ENCODE measurements at places on chromosomes 13 and 19.

GRCh38 chr19:46221981-46222610, 7.4 kb upstream of the IGFL1 start:
- H3K27ac ChIP-seq: no peak overlapping the region
- no peak for DNase-seq
- H3K4me1 ChIP-seq: no peaks in the 10 kb centered on the region
- H3K4me3 ChIP-seq: no peak overlapping the region
- H3K36me3 ChIP-seq: no peaks in the 10 kb centered on the region

DNA sequence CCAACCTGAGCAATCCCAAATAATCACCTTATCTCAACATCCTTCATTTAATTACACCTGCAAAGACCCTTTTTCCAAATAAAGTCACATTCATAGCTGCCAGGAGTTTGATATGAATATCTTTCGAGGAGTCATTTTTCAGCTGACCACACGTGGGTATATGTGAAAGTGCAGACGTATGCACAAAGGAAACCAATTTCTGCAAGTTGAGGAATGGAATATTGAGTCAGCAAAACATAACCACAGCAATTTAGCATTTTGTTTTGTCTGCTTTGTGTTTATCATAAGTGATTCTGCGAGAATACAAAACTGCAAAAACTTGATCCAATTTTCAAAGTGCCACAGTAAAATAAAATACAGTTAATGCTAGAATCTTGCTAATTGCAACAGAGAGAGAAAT, 295.9 kb downstream of the SUCLA2 start:
- H3K4me3 ChIP-seq: no peak overlapping the region
- peaks cover 2% of the 10 kb centered on the region for H3K27me3 ChIP-seq
- DNase-seq: no peak
- H3K27ac ChIP-seq: no peak overlapping the region
- no peaks in the 10 kb centered on the region for H3K4me1 ChIP-seq

GRCh38 chr19:36081894-36082293, 27.2 kb downstream of the WDR62 start:
- no peak for DNase-seq
- no peak overlapping the region for H3K27ac ChIP-seq
- H3K36me3 ChIP-seq: no peaks in the 10 kb centered on the region
- no peaks in the 10 kb centered on the region for H3K4me1 ChIP-seq
- H3K4me3 ChIP-seq: no peak overlapping the region

DNA sequence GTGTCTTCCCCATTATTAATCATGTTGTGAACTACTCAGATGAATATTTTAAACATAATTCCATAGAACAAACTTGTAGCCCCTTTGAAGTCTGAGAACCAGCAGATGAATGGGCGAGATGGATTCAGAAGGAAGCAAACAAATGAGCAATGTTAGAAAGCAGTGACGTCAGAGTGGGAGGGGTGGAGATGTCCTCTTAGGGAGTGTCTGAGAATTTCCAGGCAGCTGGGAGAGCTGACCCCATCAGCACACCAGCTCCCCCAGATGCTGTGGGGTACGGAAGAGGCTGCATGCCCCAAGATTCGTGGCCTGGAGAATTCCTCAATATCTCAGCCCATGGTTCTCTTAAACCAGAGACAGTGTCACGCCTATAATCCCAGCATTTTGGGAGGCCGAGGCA, 68.6 kb downstream of the DPF1 start:
- no peaks in the 10 kb centered on the region for H3K27me3 ChIP-seq
- peaks cover 27% of the 10 kb centered on the region for H3K36me3 ChIP-seq

- H3K27me3 ChIP-seq: no peaks in the 10 kb centered on the region
- peak overlapping the region; percentile 0 for H3K27ac ChIP-seq
- no peak for DNase-seq
- peaks cover 22% of the 10 kb centered on the region for H3K4me1 ChIP-seq
- peaks cover 27% of the 10 kb centered on the region for H3K36me3 ChIP-seq
- H3K4me3 ChIP-seq: no peak overlapping the region
Measured at GRCh38 chr19:42143341-42144234, 11.3 kb upstream of the POU2F2 start.

- no peaks in the 10 kb centered on the region for H3K36me3 ChIP-seq
- H3K4me1 ChIP-seq: no peaks in the 10 kb centered on the region
- no peak overlapping the region for H3K27ac ChIP-seq
- peaks cover 10% of the 10 kb centered on the region for H3K27me3 ChIP-seq
- DNase-seq: no peak
Measured at GRCh38 chr13:52884429-52885010, 36.1 kb upstream of the PCDH8 start.

GRCh38 chr19:11166281-11167142, 10.9 kb upstream of the SPC24 start:
- H3K27me3 ChIP-seq: peaks cover 13% of the 10 kb centered on the region
- H3K27ac ChIP-seq: no peak overlapping the region
- no peaks in the 10 kb centered on the region for H3K36me3 ChIP-seq
- H3K4me1 ChIP-seq: no peaks in the 10 kb centered on the region

- no peak for DNase-seq
- H3K27ac ChIP-seq: no peak overlapping the region
- H3K4me3 ChIP-seq: no peak overlapping the region
- H3K4me1 ChIP-seq: no peaks in the 10 kb centered on the region
Measured at GRCh38 chr13:34826432-34826831, 115.6 kb upstream of the NBEA start.

GRCh38 chr13:19940106-19940505, 18.4 kb upstream of the ZMYM2 start:
- H3K27ac ChIP-seq: no peak overlapping the region
- H3K36me3 ChIP-seq: no peaks in the 10 kb centered on the region
- no peak for DNase-seq
- no peaks in the 10 kb centered on the region for H3K4me1 ChIP-seq
- no peak overlapping the region for H3K4me3 ChIP-seq

DNA sequence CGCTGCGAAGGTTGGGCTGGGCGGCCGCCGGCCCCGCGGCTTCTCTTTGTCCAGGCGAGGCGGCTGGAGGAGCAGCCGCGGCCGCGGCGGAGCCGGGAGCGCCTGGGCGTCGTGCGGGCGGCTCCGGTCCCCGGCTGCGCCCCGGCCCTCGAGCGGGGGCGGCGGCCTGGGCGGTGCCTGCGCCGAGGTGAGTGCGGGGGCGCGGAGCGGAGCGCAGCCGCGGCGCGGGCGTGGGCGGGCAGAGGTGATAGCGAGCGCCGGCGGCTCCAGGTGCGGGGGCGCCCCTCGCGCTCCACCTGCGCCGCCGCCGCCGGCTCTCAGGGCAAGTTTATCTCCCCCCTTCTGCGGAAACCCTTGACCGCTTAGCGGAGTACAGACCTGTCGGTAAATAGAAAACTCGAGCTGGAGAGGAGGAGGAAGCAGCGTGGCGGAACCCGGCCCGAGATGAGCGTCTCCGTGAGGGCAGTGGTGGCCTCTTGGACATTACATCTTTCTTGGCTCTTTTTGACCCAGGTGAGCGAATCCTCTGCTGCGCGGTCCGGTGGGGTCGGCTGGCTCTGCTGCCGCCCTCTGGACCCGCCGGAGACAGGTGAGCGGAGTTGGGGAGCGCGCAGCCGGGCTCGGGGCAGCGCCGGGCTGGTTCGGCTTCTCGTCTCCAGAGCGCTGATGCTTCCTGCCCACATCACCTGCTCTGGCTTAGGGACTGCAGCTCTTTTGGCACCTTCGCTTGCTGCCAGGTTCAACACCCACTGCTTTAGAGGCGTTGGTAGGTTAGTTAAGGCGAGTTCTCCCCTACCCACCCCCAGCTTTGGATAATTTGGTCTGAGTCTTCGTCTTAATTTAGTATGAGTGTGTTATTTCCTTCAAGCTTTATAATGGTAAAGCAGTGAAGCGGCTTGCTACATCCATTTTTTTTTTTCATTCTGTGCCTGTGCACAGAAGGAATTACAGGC, at the start of gene MTUS2:
Gene MTUS2 (plus strand): TSS at position 241 of the 953 bp plus-strand sequence.
- H3K4me1 ChIP-seq: peaks cover 2% of the 10 kb centered on the region
- no peak for DNase-seq

All from memory B cell (primary cell).